Endothelial cell (in vitro differentiated cells): ENCODE measurements at places on chromosomes 11 and 22.

- DNase-seq = no peak
Measured at GRCh38 chr11:95042239-95042638, 7.0 kb upstream of the KDM4F start.

DNA sequence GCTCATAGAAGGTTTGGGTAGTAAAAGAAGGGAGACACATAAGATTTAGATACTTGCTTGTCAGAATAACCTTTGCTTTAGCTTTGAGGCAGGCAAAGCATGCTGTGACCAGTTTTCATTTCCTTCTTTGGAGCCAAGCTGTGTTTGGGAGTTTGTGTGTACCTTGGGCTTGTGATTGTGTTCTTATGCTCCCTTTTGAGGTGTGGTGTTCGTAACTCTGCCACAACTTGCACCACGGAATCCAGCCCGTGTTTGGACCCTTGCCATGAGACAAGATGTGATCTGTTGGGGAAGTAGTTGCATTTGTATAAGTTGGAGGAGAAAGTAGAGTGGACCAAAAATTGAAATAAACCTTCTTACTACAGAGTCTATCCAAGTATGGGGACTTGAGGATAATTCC is 34.0 kb downstream of the BMAL1 start:
- DNase-seq = no peak

GRCh38 chr11:105881027-105881426 is 141.0 kb downstream of the MSANTD4 start:
- no peak for DNase-seq

GRCh38 chr11:61486011-61486620 is 22.4 kb upstream of the LRRC10B start:
- DNase-seq = no peak

GRCh38 chr22:40922484-40923303 is 28.5 kb upstream of the RBX1 start:
- peak; percentile 19 for DNase-seq

DNA sequence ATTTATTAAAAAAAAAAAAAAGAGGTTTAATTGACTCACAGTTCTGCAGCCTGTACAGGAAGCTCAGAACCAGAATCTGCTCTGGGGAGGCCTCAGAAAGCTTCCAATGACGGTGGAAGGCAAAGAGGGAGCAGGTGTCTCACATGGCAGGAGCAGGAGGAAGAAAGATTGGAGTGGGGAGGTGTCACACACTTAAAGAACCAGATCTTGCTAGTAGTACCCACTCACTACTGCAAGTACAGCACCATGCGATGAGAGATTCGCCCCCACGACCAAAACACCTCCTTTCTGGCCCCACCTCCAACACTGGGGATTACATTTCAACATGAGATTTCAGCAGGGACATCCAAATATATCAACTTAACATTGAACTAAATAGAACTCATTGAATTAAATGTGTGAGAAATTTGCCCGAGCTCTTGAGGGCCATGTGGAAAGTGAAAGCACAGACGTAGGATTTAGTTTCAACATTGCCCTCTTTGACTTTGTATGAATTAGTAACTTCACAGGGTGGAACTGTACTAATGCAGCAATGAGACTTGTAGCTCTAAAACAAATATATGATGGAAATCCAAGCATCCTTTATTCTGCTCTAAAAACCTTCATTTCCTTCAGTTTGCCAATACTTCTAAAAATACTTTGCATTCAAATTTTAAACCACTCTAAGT is 628.2 kb downstream of the FAM181B start:
- DNase-seq = no peak

- no peak for DNase-seq
Measured at GRCh38 chr11:117924631-117925170, 4.5 kb downstream of the TMPRSS13 start.

- peak; percentile 70 for DNase-seq
Measured at GRCh38 chr22:44623771-44624510, 78.1 kb upstream of the PRR5 start.

GRCh38 chr11:130831506-130831905 is 84.8 kb downstream of the SNX19 start:
- DNase-seq = no peak

- DNase-seq = no peak
Measured at GRCh38 chr11:134562196-134562595, 150.2 kb upstream of the B3GAT1 start.

DNA sequence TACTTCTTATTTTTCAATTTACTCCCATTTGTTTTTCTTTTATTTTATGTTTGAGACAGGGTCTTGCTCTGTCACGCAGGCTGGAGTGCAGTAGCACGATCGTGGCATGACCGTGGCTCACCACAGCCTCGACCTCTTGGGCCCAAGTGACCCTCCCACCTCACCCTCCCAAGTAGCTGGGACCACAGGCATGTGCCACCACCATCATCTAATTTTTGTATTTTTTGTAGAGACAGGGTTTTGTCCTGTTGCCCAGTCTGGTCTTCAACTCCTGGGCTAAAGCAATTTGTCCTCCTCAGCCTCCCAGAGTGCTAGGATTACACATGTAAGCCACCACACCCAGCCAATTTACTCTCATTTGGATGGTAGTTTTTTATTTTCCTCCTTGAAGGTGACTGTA is 679.3 kb upstream of the CCDC179 start:
- DNase-seq = no peak

DNA sequence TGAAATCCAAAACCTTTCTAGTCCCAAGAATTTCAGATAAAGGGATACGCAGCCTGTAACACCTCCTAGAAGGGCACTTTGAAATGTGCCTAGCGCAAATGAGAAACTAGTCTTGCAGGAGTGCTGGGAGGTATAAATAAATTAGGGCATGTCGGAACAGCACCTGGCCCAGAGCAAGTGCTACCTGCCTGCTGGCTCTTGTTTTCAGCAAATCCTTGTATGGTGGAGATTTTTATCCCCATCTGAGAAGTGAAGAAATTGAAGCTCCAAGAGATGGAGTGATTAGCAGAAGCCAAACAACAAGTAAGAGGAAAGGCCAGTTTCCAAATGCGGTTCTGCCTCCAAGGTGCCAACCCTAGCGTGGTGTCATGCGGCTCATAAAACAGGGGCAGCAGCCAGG is 36.7 kb upstream of the TFIP11 start:
- no peak for DNase-seq

- no peak for DNase-seq
Measured at GRCh38 chr11:2881981-2882375, 3.6 kb downstream of the CDKN1C start.

DNA sequence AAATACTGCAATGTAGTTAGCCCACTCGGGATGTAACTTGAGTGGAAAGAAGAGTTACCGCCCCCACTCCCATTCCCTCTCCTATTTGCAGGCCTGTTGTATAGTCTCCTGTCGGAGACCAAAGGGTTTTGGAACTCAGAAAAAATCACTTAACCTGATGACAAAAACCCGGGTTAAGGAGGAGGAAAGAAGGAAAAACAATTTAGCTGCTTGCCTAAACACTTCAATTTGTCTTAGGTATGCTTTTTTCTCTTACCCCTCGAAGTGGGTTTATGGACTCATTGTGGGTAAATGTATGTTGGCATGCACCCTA is 2.2 kb downstream of the YAP1 start:
- DNase-seq = no peak

DNA sequence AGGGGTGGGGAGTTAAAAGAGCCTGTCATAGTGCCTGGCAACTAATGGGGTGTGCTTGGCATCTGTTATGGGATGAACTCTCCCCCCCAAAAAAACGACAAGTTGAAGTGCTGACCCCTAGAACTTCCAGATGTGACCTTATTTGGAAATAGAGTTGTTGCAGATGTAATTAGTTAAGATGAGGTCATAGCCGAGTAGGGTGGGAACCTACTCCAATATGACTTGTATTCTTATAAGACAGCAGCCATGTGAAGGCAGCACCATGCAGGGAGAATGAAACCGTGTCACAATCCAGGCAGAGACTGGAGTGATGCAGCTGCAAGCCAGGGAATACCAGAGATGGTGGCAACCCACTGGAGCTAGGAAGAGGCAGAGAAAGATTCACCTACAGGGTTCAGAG is 394.5 kb downstream of the TENM4 start:
- no peak for DNase-seq

DNA sequence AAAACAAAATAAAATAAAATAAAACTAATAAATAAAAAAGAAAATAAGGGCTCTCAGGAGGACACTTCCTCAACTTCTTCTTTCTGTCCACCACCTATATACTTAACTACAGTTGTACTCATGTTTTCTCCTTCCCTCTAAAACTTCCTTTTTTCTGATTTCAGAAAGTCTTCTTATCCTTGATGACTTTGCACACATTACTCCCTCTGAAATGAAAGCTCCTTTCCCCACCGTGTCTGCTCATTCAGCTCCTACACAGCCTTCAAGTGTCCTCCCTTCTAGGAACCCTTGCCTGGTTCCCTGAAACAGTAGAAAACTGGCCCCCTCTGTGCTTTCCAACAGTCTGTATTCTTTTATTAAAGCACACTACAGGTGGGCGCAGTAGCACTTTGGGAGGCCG is 18.3 kb upstream of the DDX17 start:
- DNase-seq = no peak

DNA sequence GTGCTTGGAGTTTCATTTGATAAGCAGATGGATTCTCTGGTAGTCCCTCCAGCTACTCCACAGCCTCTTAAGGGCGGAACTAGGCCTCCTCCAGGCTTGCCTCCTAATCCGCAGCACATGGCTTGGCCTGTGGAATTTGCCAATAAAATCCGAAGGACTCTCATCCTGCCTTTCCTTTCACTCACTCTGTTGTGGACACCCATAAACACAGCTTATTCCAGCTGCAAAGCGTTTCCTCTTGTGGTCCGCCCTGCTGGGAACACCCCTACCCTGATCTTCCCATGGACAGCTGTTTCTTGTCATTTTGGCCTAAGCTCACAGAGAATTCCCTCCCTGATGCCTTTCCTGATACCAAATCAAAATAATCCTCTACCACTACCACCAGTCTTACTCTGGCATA is 546.2 kb downstream of the NTM start:
- no peak for DNase-seq

DNA sequence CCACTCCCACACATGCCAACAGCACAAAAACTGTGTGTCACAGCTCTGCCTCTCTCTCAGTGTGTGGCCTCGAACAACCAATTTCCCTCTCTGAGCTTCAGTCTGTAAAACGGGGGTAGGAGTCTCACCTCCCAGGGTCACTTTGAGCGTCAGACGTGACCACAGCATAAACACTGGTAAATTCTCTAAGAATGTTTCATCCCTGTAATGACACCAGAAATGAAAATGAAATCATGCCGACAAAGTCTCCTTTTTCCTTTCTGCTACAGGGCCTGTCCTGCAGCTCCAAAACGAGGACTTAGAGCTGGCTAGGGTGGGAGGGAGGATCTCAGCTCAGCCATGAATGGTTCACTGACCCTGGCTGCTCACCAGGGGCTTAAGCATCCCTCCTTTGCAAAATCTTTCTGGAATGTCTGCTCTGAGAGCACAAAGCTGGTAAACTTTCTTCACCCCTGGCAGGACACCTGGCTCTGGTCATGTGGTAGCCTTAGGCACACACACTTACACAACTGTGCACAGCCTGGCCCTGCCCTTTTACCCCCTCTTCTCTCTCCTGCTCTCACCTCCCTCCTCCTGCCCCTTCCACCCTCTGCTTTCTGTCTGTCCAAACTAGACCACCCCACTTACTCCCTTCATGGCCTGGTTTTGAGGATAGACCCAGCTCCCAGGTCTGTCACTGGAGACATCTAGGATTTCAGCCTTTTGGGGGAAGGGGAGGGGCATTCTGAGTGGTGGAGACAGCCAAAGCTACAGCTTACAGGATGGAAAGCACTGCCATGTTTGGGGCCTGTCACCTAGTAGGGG is 12.3 kb upstream of the TSKU start:
- DNase-seq = no peak

DNA sequence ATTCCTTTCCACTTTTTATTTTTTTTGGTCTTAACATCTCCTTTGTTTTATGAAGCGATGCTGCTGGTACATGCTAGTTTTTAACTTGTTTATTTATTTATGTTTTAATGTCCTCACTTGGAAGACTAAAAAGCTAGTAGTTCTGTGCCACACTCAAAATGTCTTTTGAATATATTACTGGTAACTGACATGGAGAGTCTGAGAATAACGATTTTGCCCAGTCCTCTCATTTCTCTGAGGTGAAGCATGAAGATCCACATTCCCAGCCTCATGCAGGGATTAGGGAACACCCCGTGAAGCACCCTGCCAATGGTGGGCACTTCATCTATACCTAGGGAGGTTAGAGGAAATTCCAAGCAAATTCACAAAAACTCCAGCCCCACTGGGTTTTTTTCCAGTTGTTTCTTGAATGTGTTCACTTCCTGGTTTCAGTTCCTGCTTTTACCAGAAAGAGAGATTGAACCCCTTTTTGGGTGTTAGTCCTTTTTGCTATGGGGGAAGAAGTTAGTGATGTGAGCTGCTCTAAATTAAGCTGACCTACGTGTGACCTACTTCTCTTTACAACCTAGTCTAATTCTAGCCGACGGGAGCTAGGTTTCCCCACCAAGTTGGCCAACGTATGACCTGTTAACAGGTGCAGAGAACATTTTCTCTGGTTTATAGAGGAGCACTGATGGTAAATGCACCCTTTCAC is 106.1 kb downstream of the SLC1A2 start:
- no peak for DNase-seq

GRCh38 chr22:24236656-24237055 is 8.2 kb downstream of the GGT5 start:
- DNase-seq = no peak

GRCh38 chr11:37371346-37371970 is 773.4 kb upstream of the RAG2 start:
- DNase-seq = no peak

DNA sequence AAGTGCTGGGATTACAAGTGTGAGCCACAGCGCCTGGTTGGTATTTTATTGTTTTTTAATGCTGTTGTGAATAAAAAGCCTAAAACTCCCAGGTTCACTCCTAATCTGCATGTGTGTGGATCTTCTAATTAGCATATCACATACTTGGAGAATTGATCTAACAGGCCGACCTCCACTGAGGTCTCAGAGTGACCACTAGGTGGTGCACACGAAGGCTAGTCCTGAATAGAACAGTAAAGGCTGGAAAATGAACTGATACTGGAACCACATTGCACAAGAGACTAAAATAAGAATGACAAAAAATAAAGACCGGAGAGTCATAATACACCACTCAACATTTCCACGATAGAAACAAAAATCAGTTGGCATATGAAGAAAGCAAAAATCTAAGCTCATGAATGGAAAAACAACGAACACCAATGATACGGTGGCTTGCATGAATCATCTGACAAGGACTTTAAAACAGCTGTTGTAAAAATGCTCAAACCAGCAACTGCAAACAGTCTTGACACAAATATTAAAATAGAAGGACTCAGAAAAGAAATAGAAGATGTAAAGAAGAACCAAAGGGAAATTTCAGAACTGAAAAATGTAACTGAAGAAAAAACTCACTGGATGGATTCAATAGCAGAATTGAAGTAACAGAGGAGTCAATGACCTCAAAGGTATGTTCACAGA is 19.2 kb downstream of the PIM3 start:
- DNase-seq = peak; percentile 34
